Heart right ventricle (tissue), 16 donors: ENCODE measurements at places on chromosomes 12 and 14.

GRCh38 chr14:68713782-68714181, 79.1 kb downstream of the ZFP36L1 start:
- H3K4me3 ChIP-seq = no peak overlapping the region
- H3K27ac ChIP-seq = no peak overlapping the region
- DNase-seq = no peak
- peaks cover 9% of the 10 kb centered on the region for H3K4me1 ChIP-seq
- no peaks in the 10 kb centered on the region for H3K27me3 ChIP-seq
- H3K36me3 ChIP-seq = no peaks in the 10 kb centered on the region

- H3K4me1 ChIP-seq = peaks cover 4% of the 10 kb centered on the region
- no peaks in the 10 kb centered on the region for H3K27me3 ChIP-seq
- peak overlapping the region; percentile 44 for H3K27ac ChIP-seq
- H3K36me3 ChIP-seq = no peaks in the 10 kb centered on the region
- H3K4me3 ChIP-seq = no peak overlapping the region
- no peak for DNase-seq
Measured at GRCh38 chr14:34180869-34181268, 230.0 kb upstream of the EGLN3 start.

GRCh38 chr14:35320472-35320871, 28.3 kb downstream of the PSMA6 start:
- no peak overlapping the region for H3K27ac ChIP-seq
- no peaks in the 10 kb centered on the region for H3K27me3 ChIP-seq
- DNase-seq = no peak
- no peak overlapping the region for H3K4me3 ChIP-seq

DNA sequence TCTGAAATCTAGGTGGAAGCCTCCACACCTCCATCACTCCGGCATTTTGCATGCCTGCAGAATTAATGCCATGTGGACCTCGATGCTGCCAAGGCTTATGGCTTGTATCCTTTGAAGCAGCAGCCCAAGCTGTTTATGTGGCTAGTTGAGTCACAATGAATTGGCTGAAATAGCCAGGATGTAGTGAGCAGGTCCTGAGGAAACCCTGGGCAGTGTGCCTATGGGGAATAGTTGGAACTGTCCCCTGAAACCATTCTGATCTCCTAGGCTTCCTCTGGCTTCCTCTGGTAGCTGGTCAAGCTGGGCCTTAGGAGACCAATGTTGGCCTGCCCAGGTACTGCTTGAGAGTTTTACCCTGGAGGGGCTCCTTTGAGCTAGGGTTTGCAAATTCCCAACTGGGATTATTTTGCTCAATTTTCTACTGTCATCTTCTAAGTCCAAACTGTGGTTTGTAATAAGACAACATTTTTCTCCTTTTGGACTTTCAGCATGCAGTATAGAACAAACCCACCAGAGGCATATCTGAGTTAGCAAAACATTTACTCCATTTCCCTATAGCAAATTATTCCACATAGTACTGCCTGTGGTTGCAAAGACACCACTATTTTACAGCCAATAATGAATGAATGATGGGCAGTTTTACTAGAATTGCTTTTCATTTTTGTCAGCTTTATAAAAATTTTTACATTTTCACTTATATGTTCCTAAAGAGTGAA, 85.1 kb upstream of the AMIGO2 start:
- no peaks in the 10 kb centered on the region for H3K36me3 ChIP-seq
- DNase-seq = no peak
- H3K4me3 ChIP-seq = no peak overlapping the region
- H3K27ac ChIP-seq = no peak overlapping the region
- no peaks in the 10 kb centered on the region for H3K27me3 ChIP-seq

DNA sequence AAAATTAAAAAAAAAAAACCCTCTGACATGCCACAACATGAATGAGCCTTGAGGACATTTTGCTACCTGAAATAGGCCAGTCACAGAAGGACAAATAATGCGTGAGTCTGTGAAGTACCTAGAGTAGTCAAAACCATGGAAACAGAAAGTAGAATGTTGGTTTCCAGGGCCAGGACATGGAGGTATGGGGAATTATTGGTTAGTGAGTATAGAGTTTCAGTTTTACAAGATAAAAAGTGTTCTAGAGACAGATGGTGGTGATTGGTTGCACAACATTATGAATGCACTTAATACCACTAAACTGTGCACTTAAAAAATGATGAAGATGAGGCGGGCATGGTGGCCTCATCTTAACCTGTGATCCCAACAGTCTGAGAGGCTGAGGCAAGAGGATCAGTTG, 47.6 kb upstream of the ZFP36L1 start:
- DNase-seq = no peak
- no peaks in the 10 kb centered on the region for H3K36me3 ChIP-seq
- peaks cover 3% of the 10 kb centered on the region for H3K4me1 ChIP-seq
- H3K4me3 ChIP-seq = no peak overlapping the region

DNA sequence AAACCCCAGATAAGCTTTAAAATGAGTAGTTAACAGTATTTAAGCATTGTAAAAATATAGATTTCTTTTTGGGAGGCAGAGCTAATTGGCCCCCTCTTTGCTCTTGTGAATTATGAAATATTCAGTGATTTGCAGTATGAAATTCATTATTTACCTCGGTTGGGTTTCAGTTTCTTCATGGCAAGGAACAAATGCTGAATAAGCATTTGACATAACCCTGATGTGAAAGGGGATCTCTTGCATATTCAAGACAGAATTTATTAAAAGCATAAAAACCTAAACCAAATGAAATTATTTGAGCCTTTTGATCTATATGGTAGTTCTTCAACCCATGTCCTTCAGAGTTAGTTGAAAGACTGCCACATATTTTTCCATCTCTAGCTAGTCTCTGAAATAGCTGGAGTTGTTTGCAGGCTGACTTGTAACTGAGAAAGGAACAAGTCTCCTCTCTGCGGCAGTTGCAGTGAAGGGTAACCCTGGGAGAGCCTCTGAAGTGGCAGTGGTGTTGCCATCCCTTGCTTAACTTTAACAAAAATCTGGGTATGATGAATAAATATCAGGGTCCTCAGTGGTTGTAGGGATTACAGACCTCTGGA, 690 bp downstream of the AKAP6 start:
- H3K36me3 ChIP-seq = no peaks in the 10 kb centered on the region
- no peak overlapping the region for H3K4me3 ChIP-seq
- H3K27ac ChIP-seq = no peak overlapping the region
- no peaks in the 10 kb centered on the region for H3K27me3 ChIP-seq

DNA sequence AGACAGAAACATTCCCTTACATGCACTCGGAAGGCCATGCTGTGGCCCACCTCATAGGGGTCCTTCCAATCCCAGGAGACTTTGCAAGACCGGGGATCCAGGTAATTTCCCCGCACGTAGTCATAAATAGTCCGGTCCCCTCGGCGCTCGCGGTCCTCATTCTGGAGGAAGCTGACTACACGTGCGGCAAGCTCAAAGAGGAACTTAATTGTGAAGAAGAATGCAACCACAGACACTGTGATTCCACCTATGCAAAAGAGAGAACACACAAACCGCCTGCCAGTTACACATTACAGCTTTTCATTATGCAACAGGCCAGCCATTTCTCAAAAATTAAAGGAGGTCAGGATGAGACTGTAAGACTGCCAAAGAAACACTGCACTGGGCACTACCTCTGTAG, 28.4 kb downstream of the AREL1 start:
- peaks cover 6% of the 10 kb centered on the region for H3K4me1 ChIP-seq
- no peak overlapping the region for H3K4me3 ChIP-seq
- H3K27ac ChIP-seq = no peak overlapping the region
- no peaks in the 10 kb centered on the region for H3K27me3 ChIP-seq

DNA sequence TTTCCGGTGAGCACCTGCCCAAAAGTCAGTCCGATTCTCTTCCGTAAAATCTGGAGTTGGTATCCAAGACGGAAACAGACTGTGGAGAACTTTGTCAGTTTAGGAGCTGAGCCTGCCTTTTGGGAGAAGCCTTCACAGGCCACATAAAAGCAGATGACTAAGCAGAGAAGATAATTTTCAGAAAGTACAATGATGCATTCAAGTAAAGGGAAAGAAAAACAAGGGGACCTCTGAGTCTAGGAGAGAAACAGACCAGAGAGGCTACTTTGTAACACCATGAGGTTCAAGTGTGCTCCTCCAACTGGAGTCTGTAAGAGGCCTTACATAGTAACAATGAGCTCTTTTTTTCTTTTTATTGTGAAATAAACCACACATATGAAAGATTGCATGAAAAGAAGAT, 21.1 kb downstream of the TMED8 start:
- DNase-seq = no peak
- H3K4me1 ChIP-seq = no peaks in the 10 kb centered on the region
- no peaks in the 10 kb centered on the region for H3K36me3 ChIP-seq
- no peaks in the 10 kb centered on the region for H3K27me3 ChIP-seq
- H3K4me3 ChIP-seq = no peak overlapping the region

GRCh38 chr12:69083689-69084088, 150.7 kb upstream of the CPM start:
- no peak overlapping the region for H3K27ac ChIP-seq
- H3K4me3 ChIP-seq = no peak overlapping the region
- no peaks in the 10 kb centered on the region for H3K4me1 ChIP-seq

DNA sequence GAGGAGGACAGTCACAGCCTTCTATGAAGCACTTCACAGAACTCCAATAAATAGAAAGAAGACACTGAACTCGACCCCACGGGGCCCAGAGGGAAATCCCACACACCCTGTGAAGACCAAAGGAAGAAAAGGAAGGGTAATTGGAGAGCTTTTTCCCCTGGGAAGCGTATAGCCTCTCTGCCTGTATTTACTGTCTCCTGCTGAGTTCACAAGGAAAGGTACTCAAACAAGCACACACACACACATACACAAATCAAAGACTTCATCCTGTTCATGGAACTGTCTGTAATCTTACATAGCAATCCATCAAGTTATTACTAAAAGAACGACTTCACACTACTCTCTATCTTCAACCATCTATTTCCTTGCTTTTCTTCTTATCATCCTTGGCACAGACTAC, 15.3 kb downstream of the FOXN3 start:
- H3K4me1 ChIP-seq = peaks cover 68% of the 10 kb centered on the region
- no peak overlapping the region for H3K4me3 ChIP-seq
- no peak for DNase-seq
- peaks cover 6% of the 10 kb centered on the region for H3K36me3 ChIP-seq
- H3K27ac ChIP-seq = no peak overlapping the region

DNA sequence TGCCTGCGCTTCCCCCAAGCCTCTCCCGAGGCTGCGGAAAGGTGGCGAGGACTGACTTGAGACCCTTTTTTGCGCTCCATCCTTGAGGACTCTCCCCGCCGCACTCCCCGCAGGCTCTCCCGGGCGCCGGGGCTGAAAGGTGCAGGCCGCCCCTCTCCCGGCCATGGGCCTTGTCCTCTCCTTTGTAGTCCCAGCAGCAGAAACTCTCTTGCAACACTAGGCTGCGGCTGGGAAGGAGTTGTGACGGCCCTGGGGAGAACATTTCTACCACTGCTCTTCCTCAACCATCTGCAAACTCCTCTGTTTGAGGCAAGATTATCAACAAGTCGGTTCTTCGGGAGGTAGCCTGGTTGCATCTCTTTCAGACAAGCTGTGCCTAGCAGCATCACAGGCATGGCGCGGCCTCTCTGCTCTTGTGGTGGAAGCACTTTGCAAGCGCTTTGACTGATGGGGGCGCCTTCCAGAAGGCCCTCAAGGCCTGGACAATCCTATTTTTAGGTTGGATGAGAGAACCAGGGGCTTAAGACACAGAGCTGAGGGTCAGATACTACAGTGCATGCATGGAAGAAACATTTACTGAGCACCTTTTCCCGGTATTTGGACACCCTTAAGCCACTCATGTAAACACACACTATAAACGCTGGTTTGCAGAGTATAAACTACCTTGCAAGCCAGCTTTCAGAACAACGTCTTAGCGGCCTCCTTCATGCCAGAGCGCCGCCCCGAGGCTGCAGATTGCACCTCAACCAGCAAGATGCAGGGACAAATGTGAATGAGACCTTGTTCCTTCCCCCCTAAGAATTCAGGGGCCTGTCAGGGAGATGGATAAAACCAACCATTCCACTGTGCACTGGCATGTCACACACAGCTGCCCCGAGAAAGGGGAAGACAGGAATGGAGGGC, 1.2 kb upstream of the PRIMA1 start:
- DNase-seq = no peak
- H3K27me3 ChIP-seq = no peaks in the 10 kb centered on the region

DNA sequence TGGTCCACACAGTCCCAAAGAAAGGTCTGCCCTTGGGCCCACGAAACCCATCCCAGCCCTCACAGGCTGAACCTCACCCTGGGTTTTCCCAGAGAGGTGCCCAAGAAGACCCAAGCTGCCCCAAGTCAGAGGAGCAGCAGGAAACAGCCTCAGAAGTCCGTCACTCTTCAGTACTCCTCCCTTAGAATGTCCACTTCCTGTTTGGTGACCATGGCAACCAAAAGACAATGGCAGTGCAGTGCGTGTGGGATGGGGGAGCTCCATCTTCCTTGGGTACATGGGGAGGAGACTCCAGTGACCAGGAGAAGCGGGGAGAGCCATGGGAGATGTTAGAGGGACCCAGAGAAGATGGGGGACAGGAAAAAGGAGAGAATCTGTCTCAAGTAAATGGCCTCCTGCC, 11.3 kb downstream of the SELPLG start:
- DNase-seq = peak; percentile 65
- H3K4me1 ChIP-seq = peaks cover 14% of the 10 kb centered on the region
- no peaks in the 10 kb centered on the region for H3K36me3 ChIP-seq
- no peak overlapping the region for H3K27ac ChIP-seq

- no peaks in the 10 kb centered on the region for H3K27me3 ChIP-seq
- H3K27ac ChIP-seq = no peak overlapping the region
- H3K4me3 ChIP-seq = no peak overlapping the region
- H3K36me3 ChIP-seq = no peaks in the 10 kb centered on the region
Measured at GRCh38 chr12:10607885-10608458, 5.4 kb downstream of the MAGOHB start.

DNA sequence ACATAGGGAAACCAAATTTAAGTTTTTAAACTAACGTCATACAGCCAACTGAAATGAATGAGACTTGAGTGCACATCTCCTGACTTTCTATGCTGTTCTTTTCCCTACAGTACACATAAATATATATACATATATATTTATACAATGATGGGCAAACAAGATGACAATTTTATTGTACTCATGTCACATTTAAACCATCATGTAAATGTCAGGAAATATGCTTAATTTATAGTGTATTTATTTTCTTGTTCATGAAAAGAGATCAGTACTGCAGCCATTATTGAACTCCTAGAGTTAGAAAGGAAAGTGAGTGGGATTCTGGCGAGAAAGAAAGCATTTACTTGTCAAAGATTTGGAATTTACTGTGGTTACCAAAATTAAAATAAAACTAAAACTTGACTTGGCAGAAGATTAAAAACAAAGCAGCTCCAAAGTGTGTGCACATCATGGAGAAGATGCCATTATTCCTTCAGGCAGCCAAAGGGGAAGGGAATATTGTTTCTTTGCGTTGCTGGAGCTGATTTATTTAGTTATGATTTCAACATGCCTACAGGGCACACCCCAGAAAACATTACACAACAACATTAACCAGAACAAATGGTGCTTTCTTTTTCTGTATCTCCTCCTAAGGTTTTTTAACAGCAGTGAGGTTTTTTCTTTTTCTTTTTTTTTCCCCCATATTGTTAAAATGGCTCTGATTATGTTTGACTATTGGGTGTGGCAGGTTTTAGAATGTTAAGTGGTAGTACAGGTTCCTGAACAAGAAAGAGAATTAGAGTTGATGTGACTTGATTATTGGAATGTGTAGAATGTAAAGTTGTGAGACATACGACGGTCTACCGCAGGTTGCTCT, 144.6 kb downstream of the RAD51B start:
- H3K4me3 ChIP-seq = no peak overlapping the region
- H3K27ac ChIP-seq = no peak overlapping the region
